Spinal cord (tissue), 10 donors: ENCODE measurements at places on chromosomes 5 and 9.

DNA sequence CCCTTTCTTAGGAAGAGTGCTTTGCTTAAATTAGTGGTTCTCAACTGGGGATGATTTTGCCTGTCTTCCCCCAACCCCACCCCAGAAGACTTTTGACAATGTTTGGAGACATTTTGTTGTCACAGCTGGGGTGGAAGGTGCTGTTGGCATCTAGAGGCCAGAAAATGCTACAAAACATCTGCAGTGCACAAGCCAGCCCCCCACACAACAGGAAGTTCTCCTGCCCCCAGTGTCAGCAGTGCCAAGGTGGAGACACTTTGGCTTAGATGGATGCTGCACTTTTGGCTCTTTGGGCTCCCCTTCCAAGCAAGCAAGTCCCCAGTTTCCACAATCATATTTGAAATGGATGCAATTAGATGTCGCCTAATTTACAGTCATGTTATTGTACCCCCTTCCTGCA, 2.7 kb downstream of the HEMGN start:
- DNase-seq = no peak

DNA sequence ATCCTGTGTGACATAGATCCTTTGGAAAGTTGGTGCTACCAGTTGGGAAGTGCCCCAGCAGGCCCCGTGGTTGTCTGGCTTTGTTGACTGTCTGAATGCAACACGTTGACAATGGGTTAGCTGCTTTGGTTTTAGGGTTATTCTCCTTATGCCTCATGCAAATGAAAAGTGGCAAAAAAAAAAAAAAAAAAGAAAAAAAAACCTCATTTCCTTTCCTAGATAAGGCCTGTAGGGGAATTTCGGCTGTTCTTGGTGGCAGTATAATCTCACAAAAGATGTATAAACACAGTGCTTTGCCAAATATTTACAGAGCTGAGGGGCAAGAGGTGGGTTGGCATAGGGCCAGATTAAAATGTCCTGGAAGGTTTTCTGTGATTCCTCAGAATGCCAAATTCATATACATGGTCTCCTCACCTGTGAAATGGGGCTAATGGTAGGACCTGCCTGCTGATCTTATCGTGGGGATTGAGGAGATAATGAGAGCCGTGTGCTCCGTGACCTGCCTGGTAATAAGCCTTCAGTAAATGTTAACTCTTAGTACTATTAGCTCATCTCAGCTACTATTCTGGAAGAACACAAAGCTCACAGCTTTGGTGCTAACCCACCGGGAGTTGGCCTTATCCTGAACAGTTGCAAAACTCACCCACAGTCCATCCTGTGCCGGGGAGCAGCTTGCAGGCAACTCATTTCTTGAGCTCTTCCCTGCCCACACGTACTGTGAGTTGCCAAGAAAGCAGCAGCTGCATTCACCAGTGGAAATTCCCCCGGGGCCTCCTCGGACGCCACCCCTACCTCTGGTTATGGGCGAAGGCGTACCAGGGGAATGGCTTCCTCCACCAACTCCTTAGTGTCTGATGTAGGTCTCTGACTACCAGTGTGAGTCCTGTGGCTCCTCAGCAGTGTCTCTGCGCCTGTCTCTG, 220.3 kb downstream of the NR3C1 start:
- DNase-seq = no peak

GRCh38 chr5:11482011-11482410, 422.2 kb downstream of the CTNND2 start:
- no peak for DNase-seq

- DNase-seq = no peak
Measured at GRCh38 chr9:133374612-133375115, 1.2 kb downstream of the SURF4 start.

- no peak for DNase-seq
Measured at GRCh38 chr5:72171667-72172066, 64.4 kb downstream of the MAP1B start.

GRCh38 chr5:44329716-44330115, 59.5 kb downstream of the FGF10 start:
- DNase-seq = peak; percentile 27
